ENCODE measurements at places on chromosomes 7 and 10.

- no peak for DNase-seq
These were observed 39.3 kb downstream of the RBM33 start for GRCh38 chr7:155683714-155684113.

- DNase-seq: no peak
These were observed 251.5 kb downstream of the WDR11 start for GRCh38 chr10:121102706-121103105.

DNA sequence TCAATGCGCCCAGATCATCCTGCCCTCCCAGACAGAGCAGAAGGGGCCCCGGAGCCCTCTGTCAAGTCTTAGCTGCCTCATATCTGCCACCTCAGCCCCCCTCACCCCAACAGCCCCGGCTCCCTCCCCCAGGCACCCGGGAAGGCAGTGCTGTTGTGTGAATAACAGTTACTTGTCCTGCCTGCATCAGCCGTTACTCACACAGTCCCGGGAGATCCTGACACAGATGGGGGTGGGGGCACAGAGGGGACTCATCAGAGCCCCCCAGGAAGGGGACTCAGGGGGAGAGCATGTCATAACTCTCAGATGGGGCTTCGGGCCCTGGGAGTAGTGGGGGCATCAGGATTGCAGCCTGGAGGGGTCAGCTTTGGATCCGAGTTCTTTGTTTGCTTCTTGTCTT, 12.4 kb upstream of the SERPINE1 start:
- DNase-seq: no peak

DNA sequence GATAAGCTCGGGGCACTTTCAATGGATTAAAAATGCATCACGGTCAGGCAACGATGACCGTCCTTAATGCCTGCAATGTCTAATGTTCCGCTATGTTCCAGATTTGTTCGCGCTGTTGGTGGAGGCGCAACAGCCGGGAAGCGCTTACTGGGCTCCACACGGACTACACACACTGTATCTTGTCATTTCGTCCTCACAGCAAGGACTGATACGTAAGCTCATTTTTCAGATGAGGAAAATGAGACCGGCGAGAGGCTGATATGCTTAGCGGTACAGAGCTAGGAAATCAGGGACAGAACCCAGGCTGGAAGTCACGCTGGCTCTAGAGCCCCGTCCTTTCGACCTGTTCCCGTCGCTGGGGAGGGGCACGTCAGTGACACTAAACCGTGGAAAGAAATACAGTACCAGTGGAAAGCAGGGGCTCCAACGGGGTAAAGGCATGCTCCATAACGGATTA, 670 bp downstream of the TPK1 start:
- DNase-seq: peak; percentile 57

DNA sequence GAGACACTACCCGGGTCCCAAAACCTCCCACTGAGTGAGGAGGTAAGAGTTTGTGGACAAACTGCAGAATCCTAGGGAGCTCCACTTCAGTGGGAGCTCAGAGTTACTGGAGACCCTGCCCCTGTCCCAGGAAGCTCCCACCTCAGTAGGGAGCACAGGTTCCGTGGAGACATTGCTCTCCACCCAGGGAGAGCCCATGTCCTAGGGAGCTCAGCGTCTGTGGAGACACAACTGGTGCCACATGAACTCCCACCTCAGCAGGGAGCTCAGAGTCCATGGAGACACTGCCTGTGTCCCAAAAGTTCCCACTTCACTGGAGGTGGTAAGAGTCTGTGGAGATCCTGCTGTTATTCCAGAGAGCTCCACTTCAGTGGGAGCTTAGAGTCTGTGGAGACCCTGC, 6.3 kb downstream of the MYO1G start:
- no peak for DNase-seq

GRCh38 chr10:32906595-32906994, 51.4 kb downstream of the ITGB1 start:
- no peak for DNase-seq

DNA sequence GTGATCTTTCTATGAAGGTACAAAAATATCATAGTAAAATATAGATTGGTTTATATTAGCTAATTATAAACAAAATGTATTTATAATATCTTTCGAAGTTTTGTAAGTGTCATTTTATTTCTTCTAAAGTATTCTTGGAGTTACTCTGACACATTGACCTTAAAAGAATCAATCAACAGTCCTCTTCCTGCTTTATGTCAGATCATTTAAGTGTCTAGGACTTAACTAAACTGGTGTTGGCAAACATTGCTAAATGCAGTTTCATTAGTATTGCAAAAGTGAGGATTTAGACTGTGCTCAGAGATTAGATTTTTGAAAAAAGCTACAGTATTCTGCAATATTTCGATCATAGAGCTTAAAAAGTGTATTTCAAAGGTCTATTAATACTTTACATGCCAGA, 10.3 kb downstream of the GLCCI1 start:
- no peak for DNase-seq

DNA sequence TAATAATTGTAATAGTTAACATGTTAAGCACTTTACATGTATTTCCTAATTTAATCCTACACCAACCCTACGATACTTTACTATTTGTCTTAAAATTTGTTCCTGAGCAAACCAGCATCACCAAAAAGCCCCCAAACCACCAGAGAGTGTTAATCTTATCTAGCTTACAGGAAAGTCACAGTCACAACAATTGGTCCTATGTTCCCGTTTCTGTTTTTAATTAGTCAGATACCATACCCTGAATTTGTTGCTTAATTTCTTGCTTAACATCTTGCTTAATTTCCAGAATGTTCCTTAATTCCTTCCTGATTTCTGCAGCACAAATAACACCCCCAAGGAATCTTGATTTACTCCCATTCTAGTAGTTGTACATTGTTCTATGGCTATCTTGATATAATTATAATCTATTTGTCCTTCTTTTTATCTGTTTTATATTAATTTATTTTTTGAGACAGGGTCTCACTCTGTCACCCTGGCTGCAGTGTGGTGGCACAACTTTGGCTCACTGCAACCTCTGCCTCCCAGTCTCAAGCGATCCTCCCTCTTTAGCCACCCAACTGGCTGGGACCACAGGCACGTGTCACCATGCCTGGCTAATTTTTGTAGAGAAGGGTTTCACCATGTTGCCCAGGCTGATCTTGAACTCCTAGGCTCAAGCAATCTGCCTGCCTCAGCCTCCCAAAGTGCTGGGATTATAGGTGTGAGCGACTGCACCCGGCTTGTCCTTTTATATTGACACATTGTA, 6.6 kb upstream of the PDSS1 start:
- DNase-seq: no peak

GRCh38 chr10:110514848-110515247, 17.1 kb downstream of the DUSP5 start:
- no peak for DNase-seq

DNA sequence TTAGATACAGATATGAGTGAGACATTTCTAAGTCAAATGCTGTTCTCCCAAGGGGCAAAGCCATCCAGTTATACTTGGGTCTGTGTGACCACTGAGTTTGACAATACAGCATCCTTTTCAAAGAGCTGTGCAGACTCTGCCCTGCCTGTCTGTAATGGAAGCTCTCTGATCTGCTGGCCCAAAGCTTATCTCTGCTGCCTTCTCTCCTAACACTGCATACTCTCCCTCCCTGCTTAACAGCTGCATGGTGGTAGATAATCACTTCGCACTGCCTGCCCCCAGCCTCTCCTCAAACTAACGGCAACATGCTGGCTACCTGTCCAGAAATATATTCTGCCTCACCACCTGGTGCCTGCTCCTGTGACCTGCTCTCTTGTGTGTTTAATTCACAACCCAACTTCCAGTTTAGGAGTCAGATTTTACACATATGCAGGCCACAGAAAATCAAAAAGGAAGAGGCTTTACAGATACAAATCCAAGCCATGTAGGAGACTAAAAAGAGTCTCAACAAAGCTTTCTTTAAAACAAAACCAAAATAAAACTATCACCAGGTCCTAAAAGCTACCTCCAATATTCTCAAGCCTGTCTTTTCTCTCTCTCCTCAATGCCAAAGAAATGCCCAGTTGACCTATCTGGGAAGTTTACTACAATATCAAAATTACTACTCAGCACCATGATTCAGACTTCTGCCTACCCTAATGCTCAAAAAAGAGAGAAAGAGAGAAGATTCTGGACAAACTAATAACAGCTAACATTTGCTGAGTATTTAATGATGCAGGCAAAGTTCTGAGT, 145.6 kb downstream of the RELN start:
- peak; percentile 16 for DNase-seq

DNA sequence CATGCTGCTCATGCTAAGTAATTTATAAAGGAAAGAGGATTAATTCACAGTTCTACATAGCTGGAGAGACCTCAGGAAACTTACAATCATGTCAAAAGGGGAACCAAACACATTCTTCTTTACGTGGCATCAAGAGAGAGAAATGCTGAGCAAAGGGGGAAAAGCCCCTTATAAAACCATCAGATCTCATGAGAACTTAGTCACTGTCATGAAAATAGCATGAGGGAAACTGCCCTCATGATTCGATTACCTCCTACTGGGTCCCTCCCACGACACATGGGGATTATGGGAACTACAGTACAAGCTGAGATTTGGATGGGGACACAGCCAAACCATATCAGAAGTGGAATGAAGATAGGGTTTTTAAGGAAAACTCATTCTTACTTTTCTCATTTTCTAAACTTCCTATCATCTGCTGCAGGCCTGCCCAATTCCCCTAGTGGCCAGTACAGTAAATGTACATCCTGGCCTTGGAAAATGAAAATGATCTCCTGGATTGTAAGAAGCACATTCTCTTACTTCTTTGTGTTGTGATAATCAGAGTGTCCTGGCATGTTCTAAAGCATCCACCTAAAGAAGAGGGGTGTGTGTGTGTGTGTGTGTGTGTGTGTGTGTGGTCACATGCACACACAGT, 421.5 kb downstream of the LRMDA start:
- no peak for DNase-seq

DNA sequence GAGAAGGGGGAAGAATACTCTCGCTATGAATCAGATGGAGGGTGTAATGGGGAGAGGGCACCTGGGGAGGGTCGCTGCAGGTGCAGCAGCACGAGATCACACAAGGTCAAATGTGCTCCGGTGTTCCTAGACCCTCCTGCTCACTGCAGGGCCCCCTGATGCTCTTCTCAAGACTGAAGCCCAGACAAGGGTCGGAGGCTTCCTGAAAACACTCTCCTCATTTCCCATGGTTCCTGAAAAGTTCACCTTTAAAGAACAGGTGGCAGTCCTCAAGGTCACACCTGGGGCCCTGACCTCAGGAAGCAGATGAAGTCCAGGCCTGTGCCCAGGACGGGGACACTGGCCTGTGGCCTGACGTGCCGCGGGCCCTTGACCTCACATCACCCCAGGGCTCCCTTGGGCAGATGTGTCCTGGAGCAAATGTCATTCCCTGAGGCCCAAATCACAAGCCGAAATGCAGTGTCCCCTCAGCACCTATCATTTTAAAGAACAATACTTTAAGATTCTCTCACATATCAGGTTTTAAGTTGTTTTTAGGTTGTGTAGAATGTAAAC, 289.8 kb downstream of the GLRX3 start:
- no peak for DNase-seq

DNA sequence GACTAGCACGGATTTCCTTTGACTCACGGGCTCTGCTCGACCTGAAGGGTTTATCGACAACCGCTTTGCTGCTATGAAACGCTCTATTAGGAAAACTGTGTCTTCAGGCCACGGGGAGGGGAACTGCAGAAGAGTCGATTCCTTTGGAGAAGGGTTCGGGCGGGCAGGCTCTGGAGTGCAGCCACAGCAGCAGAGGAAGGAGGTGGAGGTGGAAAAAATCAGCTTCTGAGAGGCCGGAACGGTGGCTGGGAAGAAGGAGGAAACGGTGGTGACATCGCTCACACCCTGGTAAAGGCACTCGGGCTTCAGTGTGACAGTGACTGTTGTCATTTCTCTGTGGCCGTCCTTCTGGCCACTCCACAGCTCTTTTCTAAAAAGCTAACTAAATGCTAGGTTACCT, 64.6 kb upstream of the MGMT start:
- no peak for DNase-seq

GRCh38 chr10:80855348-80855971, 317.8 kb downstream of the SH2D4B start:
- peak; percentile 78 for DNase-seq

GRCh38 chr10:131857156-131858117, 43.4 kb upstream of the PPP2R2D start:
- no peak for DNase-seq

- no peak for DNase-seq
These were observed 108.9 kb downstream of the RNLS start for GRCh38 chr10:88473989-88474883.

- no peak for DNase-seq
These were observed 89.4 kb downstream of the SH3PXD2A start for GRCh38 chr10:103765981-103766380.

- DNase-seq: no peak
These were observed 27.7 kb downstream of the CC2D2B start for GRCh38 chr10:95935429-95935828.

DNA sequence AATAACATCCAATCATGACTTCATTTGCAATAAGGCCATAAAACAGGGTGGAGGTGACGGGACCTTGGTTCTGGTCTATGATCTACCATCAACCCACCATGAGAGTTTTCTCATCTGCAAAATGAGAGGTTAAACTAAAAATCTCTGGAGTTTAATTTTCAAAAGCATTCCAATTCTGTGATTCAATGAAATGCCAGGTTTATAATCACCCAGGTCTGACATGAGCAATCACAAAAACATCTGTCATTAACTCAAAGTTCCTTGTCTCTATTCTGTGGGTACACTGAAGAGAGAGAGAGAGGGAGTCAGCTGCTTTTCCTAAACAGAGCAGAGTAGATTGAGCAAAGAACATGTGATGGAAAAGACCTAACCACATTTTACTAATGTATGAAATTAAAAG, 75.4 kb downstream of the NUDCD3 start:
- DNase-seq: no peak

DNA sequence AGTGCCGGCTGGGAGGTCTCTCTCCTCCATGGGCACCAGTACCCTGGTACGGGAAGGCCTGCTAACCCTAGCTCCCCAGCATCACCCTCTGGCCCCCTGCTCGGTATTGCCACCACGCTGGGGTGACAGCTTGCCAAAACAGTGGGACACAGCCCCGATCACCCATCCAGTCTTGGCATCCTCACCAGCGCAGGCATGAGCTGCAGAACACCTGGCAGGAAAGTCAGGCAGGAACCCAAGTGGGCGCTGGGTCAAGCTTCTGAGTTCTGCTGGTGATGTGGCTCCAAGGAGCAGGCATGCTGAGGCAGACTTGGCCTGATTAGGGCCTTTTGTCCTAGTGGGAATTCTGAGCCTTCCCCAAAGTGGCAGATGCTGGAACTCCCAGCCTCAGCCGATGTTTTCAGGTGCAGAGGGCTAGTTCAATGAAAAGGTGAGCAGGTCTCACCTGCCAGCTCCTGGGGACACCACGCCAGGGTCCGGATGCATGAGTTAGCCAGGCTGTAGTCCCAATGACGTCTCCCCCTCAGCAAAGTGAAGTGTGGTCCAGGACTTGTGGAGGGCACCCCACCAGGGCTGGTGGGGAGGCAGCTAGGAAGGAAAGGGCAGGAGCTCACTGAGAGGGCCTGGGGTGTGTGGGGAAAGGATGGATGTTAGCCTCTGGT, 8.5 kb upstream of the ZNF22 start:
- no peak for DNase-seq

DNA sequence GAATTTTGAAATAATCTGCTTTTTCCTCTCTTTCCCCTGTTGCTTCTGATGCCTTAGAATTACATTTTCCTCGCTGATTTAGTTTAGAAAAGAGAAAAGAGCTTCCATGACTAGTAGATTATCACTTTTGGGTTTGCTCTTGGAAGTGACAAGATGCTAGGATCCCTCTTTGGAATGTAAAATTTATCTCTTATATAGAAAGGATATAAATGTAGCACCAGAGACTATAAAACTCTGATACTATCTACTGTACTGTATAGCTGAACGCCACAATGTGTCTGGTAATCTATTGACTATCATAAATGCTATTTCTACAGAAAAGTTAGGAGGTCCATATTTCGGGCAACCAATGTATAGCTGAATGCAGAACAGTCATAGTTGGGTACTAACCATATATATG, 1.1 kb upstream of the HDAC9 start:
- DNase-seq: no peak
